ENCODE measurements at places on chromosomes 1 and 21.

GRCh38 chr1:32010246-32010645, 3.4 kb upstream of the KHDRBS1 start:
- DNase-seq: no peak

DNA sequence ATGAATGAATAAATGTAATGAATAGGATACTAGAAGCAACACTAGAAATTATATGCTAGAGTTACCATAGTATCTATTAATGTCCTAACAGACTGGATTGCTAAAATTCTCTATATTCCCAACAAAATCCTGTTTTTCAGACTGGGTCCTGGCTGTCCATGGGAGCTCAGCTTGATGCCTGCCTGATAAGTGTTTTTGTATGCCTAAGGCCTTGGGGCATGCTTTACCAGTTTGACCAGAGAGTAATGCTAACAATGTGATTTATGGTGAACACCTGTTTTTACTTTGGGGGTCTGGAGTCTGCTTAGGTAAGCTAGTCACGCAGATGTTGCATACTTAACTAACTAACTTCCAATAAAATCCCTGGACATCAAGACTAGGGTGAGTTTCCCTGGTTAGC, 318.8 kb upstream of the DEPDC1 start:
- DNase-seq: no peak

- no peak for DNase-seq
Observed at GRCh38 chr1:52994656-52995055, 67.4 kb upstream of the PODN start.

- DNase-seq: no peak
Observed at GRCh38 chr1:32125313-32125712, 17.5 kb downstream of the KPNA6 start.

DNA sequence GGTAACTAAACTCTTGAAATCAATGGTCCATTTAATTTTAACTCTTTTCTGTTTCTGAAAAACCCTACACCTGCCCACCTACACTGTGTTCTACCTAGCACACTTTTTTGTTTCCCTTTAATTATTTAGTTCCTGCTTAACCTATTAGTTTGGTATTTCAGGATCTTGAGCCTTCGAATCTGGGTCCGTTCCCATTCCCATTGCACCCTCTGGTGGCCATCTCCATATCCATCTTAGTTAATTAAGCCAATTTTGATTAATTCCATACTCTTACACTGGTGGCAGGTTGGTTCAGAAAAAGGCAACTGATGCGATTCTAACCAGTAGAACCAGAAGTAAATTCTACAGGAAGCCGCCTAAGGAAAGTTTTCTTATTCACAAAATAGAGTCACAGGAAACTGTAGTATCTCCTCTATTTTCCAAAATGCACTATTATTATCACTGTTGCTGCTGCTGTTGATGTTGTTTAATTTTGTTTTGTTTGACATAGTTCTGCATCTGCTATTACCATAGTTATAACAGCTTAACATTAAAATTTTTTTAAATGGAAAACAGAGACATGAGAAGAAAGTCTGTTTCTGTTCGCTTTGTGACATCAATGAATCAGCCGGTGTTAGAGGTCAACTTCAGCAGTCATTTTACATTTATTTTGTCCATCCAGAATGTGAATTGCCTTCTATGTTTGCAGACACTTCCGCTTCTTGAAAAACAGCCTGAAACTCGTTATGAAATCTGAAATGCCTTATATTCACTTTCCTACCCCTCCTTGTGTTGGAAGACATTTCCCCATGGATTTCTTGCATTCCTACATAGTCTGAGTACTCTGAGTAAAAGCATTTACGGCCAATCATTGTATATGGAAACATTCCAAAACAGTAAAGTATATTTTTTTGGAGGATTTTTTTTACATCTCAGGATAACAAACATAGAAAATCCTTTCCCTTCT, 115.5 kb upstream of the NCAM2 start:
- peak; percentile 46 for DNase-seq

GRCh38 chr1:222034790-222035189, 292.9 kb upstream of the DUSP10 start:
- no peak for DNase-seq

GRCh38 chr1:224080115-224080774, 33.7 kb upstream of the FBXO28 start:
- DNase-seq: no peak

- no peak for DNase-seq
Observed at GRCh38 chr21:17527240-17527639, 14.4 kb downstream of the CXADR start.

GRCh38 chr1:5993556-5994491, 1.6 kb upstream of the NPHP4 start:
- DNase-seq: peak; percentile 27

DNA sequence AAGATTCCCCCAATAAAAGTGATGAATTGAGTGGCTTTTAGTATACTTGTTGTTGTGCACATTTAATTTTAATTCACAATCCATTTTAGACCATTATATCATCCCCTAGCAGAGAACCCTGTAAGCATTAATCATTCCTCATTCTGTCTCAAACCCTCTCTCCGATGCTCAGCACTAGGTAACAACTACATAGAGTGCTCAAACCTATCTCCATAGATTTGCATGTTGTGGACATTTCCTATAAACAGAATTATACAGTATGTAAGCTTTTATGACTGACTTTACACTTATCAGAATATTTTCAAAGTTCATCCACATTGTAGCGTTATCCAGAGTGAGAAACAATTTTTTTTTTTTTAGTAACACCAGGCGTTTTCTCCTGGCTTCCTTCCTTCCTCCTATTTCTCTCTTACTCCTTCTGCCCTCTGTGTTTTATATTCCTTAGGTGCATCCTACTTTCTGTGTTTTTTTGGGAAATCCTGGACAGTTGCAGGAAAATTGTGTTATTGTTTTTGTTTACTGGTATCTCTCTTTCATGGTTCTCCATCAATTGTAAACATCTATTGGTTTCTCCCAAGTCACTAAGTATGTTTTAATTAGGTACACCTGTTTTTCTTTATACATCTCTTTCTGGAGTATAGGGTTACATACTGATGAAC, 1528.0 kb upstream of the TPTE start:
- DNase-seq: no peak

- no peak for DNase-seq
Observed at GRCh38 chr1:169143346-169143745, 36.9 kb downstream of the ATP1B1 start.

DNA sequence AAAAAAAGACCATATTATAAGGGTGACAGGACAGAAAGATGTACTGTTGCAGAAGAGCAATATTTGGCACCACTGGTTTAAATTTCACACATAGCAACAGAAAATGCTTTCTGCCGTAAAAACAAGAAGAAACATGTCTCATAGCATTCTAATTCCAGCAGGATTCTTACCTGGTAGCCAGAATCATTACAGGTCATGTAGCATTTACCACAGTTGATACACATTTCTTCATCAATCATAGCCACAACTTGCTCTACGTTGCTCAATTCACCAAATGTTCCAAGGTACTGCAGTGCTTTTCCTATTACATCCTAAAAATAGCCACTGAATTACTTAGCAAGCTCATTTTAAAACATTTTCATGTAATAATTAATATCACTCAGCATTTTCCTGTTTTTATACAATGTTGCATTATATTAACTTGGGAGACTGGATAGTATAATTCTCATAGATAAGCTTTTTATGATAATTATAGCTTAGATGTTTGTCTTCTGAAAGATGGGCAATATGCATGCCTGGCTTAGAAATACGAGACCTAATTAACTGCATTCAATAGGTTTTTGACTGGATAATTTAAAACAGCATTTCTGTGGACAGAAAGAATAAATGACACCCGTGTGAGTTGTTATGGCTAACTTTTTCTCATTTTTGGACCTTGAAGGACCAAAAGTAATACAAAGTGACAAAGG, 360.7 kb downstream of the PTBP2 start:
- DNase-seq: no peak

GRCh38 chr1:85049735-85050166, 1.5 kb upstream of the MCOLN3 start:
- DNase-seq: no peak

DNA sequence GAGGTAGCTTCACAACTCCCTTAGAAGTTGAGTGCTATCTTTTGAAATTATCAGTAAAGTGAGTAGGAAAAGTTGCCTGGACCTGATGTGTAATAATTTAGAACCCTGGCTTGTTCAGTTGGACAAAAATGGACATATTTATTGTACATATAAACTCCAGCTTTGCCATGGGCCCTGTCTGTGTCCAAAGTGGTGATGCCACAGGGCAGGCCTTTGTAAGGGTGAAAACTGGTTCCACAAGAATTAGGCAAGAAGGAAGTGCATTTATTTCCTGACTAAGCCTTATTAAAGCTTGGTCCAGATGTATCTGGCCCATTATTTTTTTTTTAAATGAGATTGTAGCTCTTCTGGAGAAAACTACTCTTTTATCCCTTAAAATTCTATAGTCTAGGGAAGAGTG, 47.9 kb downstream of the MACO1 start:
- no peak for DNase-seq

DNA sequence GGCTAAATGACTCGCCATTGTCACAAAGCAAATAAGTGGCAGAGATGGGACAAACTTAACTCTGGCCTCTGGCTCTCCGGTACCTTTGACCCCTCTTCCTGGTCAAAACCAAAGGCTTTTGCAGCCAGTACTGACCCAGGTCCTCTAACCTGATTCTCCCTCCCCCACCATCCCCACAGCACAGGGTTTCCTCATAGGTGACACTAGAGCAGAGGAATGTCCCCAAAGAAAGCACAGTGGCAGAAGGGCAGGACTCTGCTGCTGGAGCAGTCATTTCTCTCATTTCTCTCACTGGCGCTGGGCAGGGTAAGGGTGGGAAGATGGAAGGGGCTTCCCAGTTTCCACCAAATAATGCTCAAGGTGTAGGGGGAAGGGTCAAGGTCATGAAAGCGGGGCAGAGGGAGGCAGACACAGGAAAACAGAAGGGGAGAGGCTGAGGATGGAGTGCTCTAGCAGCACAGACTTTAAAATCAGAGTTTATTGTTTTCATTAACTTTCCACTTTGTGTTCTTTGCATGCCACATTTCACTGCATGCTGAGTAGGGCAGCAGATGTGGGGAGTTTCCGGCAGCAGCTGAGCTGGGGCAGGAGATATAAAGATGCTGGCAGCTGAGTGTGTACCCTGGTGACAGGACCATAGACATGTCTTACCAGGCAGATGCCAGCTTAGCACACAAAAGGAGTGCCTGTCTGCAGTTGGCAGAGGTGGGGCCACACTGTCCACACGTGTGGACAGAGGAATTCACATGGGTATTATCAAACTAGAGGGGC, 80.5 kb downstream of the FAM78B start:
- no peak for DNase-seq

DNA sequence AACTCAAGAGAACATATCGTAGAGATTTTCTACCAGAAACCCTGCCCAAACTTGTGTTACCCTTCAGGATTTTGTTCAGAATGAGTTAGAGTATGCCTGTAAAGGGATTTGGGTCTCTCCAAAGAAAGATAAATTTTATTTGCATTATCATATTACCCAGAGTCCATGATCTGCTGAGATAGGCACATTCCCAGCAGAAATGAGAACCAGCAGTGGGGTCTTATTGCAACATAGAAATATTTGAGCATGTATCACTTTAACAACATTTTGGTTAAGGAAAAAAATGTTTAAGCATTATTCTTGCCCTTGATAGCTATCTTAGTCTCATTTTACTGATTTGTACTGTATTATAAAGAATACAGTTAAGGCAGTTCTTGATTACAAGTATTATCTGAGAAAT, 10.6 kb downstream of the VCAM1 start:
- DNase-seq: no peak

- no peak for DNase-seq
Observed at GRCh38 chr1:54585181-54586066, 37.4 kb downstream of the ACOT11 start.

DNA sequence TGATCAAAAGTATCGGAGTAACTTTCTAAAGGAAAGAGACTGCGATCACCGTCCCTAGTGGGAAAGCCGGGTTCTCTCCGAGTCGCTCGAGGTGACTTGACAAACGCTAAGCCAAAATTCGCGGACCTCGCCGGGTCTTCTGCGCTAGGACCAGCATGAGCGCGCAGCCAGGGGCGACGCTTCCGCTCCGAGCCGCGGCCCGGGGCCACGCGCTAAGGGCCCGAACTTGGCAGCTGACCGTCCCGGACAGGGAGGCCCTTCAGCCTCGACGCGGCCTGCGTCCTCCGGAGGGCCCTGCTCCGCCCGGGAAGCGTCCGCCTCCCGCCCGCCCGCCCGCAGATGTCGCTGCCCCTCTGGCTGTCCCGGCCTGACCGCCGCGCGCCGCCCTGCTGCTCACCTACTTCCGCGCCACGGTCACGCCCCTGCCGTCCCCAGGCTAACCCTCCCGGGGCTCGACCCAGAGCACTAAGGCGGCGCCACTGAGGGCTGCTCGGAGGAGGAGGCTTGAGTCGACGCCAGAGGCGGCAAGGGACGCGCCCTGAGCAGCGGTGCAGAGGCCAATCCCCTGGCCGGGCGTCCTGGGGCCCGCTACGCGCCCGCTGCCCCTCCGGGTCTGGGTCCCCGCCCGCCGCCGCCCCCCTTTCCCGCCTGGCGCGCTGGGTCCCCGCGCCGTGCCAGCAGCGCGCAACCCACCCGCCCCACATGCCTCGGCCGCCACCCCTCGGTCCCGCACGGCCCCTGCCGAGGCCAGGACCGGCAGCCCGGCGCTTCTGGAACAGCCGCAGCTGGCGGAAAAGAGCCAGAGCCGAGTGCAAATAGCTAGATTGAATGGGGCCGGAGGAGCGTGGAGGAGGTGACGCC, 896 bp upstream of the DUSP10 start:
- DNase-seq: peak; percentile 88

- DNase-seq: no peak
Observed at GRCh38 chr1:209624558-209625549, 27.4 kb downstream of the LAMB3 start.

DNA sequence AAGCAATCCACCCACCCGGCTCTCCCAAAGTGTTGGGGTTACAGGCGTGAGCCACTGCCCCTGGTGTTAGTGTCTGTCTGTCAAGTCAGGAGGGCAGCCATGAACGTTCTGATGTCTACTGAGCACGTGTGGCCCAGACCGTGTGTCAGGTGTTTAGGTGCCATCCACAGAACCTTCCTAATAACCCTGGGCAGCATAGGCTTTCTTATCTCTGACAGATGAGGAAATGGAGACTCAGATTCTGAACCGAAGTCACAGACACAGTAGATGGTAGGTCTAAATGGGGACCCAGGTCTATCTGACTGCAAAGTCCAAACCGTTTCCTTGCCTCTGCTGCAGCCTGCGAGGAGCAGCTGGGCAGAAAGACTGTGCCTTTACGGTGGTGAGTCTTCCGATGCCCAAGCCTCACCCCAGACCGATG, 622 bp upstream of the IL6R start:
- DNase-seq: no peak

GRCh38 chr1:221418346-221418745, 323.5 kb downstream of the DUSP10 start:
- no peak for DNase-seq

DNA sequence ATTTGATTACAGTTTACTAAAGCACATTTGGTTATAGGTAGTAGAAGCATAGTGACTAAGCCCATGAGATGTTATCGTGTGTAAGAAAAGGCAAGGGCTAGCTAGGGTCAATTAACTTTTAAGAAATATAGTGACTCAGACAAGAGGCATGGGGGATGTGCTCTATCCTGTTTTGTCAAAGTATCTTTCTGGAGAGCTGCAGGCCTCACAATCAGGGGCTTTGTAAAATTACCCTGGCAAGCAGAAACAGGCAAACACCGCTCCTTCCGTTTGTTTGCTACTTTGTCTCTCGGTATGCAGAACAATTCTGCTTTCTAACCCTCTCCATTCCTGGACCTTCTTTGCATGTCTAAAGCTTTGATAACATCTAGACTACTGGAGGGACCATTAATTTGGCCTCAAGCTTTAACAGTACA, 26.1 kb upstream of the ZNF697 start:
- no peak for DNase-seq
